ENCODE measurements at places on chromosomes 6 and 20.

DNA sequence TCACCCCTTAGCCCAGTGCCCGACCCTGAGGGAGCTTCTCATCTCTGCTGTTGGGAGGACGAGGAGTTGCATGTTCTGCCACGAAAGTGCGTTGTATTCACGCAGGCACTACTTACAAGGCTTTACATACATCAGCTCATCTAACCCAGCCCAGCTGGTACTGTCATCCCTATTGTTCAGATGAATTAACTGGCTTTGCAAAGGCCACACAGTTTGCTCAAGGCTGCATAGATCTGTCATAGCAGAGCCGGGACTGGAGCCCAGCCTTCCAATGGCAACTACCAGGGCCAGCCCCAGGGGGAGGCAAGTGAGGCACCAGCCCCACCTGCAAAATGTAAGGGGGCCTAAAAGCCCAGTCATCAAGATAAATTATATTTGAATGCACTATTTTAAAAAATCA lies 257.6 kb downstream of the NFATC2 start:
- no peak for DNase-seq

GRCh38 chr20:2690213-2690612 lies 2.4 kb upstream of the EBF4 start:
- DNase-seq, result no peak

DNA sequence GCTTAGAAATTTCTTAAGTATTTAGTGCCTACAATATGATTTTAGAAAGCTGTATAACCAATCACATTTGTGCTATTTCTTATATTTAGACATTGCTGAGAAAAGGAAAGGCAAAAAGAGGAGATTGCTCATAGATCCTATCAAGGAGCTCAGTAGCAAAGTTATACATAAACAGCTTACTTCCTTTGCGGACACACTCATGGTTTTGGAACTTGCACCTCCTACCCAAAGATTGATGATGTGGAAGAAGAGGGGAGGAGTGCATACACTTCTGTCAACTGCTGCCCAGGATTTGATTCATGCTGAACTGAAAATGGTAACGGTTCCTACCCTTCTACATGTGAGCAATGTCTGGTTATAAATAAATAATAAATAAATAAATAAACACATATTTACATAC lies 16.7 kb downstream of the RAD21L1 start:
- DNase-seq, result peak; percentile 65

- DNase-seq, result no peak
Observed at GRCh38 chr6:144077871-144078270, 17.5 kb downstream of the SF3B5 start.

DNA sequence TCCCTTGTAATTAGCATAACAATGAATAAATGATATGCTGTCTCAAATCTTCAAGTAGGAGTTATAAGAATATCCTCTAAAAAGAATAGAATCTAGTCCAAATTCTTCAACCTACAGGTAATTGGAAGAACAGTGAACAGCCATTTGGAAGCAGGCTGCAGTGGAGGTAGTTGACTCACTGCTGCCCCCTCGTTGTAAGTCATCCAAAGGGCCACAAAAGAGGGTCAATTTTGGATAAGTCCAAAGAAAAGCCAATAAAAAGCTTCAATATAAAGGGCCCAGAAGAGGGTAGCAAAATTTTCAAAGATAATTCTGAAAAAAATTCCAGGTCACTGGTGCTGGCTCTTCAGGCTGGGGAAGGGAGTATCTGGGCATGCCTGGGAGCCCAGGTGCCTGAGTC lies 60.8 kb upstream of the SSTR4 start:
- no peak for DNase-seq

DNA sequence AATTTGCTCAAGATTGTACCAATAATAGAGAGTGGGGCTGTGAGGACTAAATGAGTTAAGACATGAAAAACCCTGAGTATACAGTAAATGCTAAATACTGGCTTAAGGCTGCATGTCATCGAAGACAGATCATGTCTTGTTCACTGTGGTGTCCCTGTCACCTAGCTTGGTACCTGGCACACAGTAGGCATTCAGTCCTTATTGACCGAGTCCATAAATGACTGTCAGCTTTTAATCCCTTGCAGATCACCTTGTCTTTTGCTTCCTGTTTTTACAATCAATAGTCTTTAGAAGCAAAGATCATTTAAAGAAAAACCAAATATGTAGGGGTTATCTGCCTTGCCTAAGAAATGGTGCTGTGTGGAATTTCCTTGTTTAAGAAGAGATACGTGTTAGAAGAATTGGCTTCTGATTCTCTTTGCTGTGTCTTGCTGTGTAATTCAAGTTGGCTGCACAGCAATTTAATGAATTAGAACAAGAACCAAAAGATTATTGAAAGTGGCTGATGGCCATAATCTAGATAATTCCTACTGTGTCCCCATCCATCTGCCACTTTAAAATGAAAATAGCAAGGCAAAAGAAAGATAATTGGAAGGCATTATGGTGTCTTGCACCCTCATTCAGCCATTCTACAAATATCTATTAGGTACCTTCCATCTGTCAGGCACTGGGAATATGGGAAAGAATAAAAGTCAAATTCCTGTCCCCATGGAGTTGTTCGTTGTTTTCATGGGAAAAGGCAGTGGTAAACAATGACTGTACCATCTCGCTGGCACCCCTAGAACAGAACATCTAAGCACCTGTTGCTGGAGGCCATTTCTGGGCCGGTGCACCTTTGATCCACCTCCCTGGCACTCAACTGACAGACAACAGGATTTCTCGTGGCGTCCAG lies 12.4 kb upstream of the MAPK13 start:
- no peak for DNase-seq

- DNase-seq, result no peak
Observed at GRCh38 chr6:55286824-55287223, 40.4 kb upstream of the GFRAL start.

- no peak for DNase-seq
Observed at GRCh38 chr20:688809-689212, 13.2 kb upstream of the SCRT2 start.

DNA sequence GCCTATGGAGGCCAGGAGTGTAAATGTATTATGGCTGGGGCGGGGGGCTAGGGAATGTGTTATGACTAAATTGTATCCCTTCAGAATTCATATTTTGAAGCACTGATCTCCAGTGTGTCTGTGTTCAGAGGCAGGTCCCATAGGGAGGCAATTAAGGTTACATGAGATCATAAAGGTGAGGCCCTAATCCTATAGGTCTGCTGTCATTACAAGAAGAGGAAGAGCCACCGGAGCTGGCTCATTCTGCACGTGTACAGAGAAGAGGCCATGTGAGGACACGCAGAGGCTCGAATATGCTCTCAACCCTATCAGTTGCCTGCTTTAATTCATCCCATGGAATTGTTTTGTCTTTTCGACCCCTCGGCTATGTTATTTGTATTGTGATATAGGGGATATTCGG lies 76.9 kb downstream of the VTA1 start:
- no peak for DNase-seq

GRCh38 chr6:54784011-54784410 lies 62.6 kb upstream of the FAM83B start:
- no peak for DNase-seq

GRCh38 chr6:158387036-158387435 lies 74.8 kb downstream of the TULP4 start:
- no peak for DNase-seq

GRCh38 chr6:4636881-4637224 lies 139.4 kb upstream of the CDYL start:
- no peak for DNase-seq

DNA sequence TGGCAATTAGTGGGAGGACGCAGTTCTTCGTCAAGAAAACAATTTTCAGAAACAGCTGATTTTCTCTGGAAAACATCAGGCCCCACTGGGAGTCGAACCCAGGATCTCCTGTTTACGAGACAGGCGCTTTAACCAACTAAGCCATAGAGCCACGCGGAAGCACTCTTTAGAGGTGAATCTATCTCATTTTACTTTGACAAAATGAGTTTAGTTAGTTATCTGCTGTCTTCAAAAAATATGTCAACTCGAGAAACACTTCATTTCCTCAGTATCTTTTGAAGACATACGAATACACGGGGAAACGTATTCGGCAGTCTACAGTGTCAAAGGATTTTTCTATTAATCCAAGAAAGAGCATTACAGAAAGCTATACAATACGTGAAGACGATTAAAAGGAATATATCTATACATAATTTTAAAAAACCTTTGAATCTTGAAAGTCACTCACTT lies 26.7 kb downstream of the GPX6 start:
- DNase-seq, result peak; percentile 26

DNA sequence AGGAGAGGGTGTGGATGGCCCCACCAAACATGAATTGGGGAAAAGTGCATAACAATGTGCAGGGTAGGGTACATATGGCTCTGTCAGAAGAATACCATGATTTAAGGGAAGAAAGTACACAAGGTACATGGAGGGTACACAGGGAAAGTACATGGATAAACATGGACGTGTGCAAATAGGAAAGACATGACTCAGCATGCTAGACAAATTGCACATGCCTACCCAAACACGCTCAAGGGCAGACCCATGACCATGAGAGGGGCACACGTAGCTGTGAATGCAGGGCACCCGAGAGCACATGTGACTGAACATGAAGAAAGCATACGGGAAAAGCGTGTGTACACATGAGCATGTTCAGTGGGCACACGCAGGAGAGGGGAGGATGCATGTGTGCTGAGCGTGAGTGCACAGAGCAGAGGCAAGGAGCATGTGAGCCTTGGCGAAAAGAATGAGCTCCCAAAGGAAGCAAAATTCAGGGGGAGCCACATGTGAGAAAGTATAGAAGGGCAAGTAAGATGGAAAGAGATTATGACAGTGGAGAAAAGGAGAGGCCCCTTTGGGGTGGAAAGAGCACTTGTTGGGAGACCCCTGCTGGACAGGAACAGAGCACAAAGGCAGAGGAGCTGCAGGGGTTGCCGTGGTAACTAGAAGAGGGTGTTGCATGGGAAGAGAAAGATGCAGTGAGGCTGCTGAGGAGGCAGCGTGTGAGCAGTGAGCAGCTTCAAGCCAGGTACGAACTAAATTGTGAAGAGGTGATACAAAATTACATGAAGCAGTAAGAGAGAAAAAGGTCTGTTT lies 17.8 kb downstream of the OR2H2 start:
- no peak for DNase-seq

DNA sequence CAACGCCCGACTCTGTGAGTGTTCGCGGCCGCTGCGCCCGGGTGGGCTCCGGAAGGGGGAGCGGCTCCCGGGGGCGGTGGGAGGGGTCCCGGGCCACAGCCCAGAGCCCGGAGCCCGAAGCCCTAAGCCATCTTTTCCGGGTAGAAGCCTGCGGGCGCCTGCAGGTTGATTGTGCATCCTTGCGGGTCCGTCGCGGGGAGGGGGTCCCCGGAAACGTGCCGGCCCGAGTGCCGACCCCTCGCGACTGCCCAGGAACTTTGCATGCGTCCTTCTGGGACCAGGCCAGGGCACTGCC lies 413 bp downstream of the PTPRA start:
- DNase-seq, result no peak

DNA sequence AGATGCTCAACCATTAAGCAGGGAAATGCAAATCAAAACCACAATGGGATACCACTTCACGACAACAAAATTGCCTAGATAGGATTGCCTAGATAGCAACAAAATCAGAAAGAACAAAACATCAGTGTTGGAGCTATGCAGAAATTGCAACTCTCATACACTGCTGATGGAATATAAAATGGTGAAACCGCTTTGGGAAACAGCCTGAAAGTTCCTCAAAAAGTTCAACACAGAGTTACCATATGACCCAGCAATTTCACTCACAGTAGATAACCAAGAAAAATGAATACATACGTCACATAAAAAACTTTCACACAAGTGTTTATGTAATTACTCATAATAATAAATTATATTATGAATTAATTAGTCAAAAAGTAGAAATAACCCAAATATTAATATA lies 78.3 kb downstream of the MAFB start:
- DNase-seq, result no peak

DNA sequence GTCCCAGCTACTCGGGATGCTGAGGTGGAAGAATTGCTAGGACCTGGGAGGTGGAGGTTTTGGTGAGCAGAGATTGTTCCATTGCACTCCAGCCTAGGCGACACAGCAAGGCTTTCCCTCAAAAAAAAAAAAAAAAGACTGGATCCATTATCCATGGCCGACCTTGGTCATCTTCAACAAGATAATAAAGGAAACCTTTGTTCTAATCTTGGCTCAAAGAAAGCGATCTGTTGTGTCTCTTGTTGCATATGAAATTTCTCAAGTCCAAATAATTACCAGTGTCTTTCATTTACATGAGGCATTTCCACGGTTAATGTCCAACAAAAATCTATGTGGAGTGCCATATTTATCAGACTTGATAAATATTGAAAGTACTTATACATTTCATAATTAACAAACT lies 23.7 kb upstream of the KIF16B start:
- no peak for DNase-seq

- no peak for DNase-seq
Observed at GRCh38 chr6:35302604-35303241, 5.1 kb downstream of the DEF6 start.

GRCh38 chr20:12207875-12208274 lies 290.2 kb downstream of the BTBD3 start:
- no peak for DNase-seq

DNA sequence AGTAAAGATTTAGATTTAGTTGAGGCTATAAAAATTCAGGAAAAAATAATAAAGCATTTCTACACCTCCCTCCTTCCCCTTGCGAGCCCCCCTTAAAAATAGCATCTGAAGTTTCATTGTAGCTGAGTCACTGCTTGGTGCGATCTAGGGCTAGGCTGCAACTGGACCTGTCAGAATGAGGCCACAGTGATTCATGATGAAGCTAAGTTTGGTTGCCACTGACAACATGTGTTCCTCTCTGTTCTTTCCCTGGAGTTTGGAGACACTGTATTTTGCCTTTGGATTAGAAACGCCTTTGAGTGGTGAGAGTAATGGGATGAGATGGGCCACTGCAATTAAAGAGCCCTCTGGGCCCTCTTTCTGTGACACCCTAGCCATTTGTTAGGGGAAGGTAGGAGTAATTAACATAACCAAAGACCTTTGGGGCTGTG lies 334.1 kb downstream of the NRN1 start:
- peak; percentile 89 for DNase-seq

- DNase-seq, result no peak
Observed at GRCh38 chr6:159935065-159935464, 33.8 kb upstream of the IGF2R start.

DNA sequence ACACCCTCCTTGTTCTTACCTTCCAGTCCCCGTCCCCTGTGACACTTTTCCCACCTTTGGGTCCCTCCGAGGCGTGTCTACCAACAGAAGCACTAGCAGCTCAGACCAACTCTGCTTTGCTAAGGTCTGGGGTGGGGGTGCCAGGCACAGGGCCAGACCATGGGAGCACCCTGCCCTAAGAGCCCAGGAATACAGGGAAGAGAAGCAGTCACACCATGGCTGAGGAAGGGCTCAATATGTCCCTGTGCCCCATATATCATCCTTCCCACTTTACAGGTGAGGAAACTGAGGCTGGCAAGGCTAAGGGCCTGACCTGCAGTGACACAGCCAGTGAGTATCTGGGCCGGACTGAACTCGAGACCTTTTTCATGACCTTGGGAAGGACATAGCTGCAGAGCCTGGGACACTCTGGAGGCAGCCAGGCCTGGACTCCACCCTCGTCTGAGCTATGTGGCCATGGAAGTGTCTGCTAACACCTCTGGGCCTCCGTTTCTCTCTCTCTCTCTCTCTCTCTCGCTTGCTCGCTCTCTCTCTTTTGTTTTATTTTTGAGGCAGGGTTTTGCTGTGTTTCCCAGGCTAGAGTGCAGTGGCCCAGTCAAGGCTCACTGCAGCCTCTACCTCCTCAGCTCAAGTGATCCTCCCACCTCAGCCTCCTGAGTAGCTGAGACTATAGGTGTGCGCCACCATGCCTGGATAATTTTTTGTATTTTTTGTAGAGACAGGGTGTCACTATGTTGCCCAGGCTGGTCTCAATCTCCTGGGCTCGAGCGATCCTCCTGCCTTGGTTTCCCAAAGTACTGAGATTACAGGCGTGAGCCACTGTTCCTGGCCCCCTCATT lies 156.7 kb downstream of the GRM4 start:
- no peak for DNase-seq

Measured in GM04503 (cell line).